Activated naive CD8-positive, alpha-beta T cell treated with anti-CD3 and anti-CD28 coated beads for 36 hours (primary cell): ENCODE measurements at places on chromosomes 11 and 22. TPM values are rescaled to one million over a fixed set of nuclear protein-coding genes. Genes with fewer than 3 reads are reported as not detected.
A peak's percentile ranks its signal among the peaks of the same experiment; 100 is the strongest.

GRCh38 chr11:65314501-65315203 lies at the start of gene CDC42EP2:
Gene CDC42EP2 (plus strand): TSS chr11:65314866. CDS start chr11:65320899, 6,033 bp downstream.
- H3K36me3 ChIP-seq = no peaks in the 10 kb centered on the region
- DNase-seq = peak; percentile 78
- peaks cover 2% of the 10 kb centered on the region for H3K4me1 ChIP-seq
- peak within 1 kb of the TSS; percentile 72 for H3K4me3 ChIP-seq
- no peak within 1 kb of the TSS for H3K27ac ChIP-seq
- peaks cover 13% of the 10 kb centered on the region for H3K27me3 ChIP-seq

DNA sequence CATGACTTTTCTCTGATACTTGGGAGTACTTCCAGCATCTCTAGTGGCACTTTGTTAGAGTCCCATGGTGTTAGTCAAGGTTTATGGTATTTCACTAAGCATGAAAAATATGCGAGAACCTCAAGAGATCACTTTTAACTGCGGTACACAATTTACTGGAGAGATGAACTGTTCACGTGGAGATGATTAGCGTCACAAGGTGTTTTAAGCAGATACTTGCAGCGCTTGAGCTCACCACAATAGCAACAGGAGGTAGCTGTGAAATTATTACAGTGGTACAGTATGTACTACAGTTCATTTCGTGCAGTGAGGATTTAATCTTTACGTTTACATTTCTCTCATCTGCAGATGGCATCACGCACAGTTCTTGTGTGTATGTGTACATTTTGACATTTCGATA lies 4.5 kb downstream of the PARVA start:
- peaks cover 24% of the 10 kb centered on the region for H3K27me3 ChIP-seq
- H3K4me1 ChIP-seq = peaks cover 3% of the 10 kb centered on the region
- H3K27ac ChIP-seq = no peak overlapping the region
- no peak for DNase-seq

DNA sequence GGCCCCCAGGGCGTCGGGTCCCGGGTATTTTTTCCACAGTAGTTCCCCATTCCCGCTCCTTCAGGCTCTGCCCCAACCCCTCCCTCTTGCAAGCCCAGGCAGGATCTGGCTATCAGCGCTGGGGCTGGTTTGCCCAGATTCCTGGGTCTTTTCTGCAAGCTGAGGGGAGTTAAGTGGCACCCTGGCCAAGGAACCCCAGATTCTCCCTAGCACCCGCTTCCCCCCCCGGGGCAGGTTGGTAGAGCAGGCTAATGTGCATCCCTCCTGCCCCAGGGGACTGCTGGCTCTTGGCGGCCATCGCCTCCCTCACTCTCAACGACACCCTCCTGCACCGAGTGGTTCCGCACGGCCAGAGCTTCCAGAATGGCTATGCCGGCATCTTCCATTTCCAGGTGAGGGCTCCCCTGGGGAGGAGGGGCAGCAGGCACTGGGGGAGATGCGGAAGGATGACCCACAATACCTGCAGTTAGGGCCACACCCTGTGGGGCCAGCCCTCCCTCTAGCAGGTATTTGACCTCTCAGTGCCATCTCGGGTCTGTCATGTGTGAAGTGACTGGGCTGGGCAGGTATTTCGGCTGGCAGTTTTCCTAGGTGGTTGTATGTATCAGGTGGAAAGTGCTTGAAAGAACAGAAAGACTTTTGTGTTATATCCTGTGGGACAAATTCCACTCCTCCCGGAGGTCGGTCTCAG lies 1.6 kb downstream of the CAPN1 start:
- peak overlapping the region; percentile 91 for H3K4me3 ChIP-seq
- DNase-seq = no peak
- peaks cover 10% of the 10 kb centered on the region for H3K4me1 ChIP-seq

DNA sequence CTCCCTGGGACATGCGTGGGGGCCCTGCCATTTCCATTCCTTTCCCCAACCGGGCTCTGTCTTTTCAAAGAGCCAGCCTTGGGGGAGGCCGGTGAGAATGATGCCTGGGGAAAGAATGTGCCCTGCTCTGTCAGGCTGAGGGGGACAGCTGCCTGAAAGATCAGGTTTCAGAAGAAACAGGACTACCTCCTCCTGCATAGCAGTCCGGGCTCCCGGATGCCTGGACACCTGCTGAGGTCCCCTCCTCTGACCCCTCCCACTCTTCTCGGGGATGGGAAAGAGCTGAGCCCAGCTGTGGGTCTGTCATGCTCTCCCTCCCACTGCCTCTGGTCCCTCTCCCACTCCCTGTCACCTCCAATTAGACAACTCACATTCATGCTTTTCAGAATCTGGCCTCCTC lies 41.8 kb upstream of the CDON start:
- no peak overlapping the region for H3K27ac ChIP-seq
- H3K4me1 ChIP-seq = no peaks in the 10 kb centered on the region
- no peaks in the 10 kb centered on the region for H3K36me3 ChIP-seq
- H3K27me3 ChIP-seq = no peaks in the 10 kb centered on the region
- DNase-seq = no peak
- no peak overlapping the region for H3K4me3 ChIP-seq

- H3K36me3 ChIP-seq = no peaks in the 10 kb centered on the region
- DNase-seq = no peak
- H3K4me1 ChIP-seq = no peaks in the 10 kb centered on the region
- H3K4me3 ChIP-seq = no peak overlapping the region
- H3K27me3 ChIP-seq = no peaks in the 10 kb centered on the region
These were observed 43.1 kb downstream of the ARL14EP start for GRCh38 chr11:30365793-30366517.

The SLC22A8 gene
- total RNA-seq = not detected

The RIMBP3C gene
- total RNA-seq = 0.06 TPM

DNA sequence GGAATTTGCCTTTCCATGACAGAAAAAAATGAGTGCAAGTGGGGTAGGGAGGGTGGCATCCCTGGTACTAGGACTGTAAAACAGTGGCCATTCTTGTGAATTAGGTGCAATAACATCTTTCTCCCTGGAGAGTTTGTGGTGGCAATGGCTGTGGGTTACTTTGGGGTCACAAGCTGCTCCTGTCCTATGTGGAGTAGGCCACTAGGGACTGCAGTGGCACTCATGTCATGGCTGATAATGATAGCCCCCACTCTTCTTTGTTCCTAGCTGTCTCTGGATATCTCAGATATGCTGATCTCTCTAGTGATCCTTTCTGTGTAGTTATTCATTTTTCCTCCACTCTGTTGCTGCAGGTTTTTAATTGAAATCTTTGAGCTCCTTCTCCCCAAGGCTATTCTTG lies 270.5 kb upstream of the CHORDC1 start:
- no peaks in the 10 kb centered on the region for H3K27me3 ChIP-seq
- H3K4me1 ChIP-seq = no peaks in the 10 kb centered on the region
- H3K27ac ChIP-seq = no peak overlapping the region
- no peak for DNase-seq
- H3K4me3 ChIP-seq = no peak overlapping the region
- H3K36me3 ChIP-seq = no peaks in the 10 kb centered on the region

GRCh38 chr11:69711822-69712801 lies 8.3 kb upstream of the FGF19 start:
- peak overlapping the region; percentile 29 for H3K27ac ChIP-seq
- no peak for DNase-seq
- peaks cover 10% of the 10 kb centered on the region for H3K4me1 ChIP-seq
- H3K27me3 ChIP-seq = peaks cover 14% of the 10 kb centered on the region

The FAM118A gene
- 26.4 TPM for total RNA-seq

GRCh38 chr22:30825711-30826505 lies 131.2 kb downstream of the OSBP2 start:
- H3K27me3 ChIP-seq = peaks cover 28% of the 10 kb centered on the region
- H3K4me1 ChIP-seq = peaks cover 11% of the 10 kb centered on the region
- no peak for DNase-seq
- no peaks in the 10 kb centered on the region for H3K36me3 ChIP-seq

DNA sequence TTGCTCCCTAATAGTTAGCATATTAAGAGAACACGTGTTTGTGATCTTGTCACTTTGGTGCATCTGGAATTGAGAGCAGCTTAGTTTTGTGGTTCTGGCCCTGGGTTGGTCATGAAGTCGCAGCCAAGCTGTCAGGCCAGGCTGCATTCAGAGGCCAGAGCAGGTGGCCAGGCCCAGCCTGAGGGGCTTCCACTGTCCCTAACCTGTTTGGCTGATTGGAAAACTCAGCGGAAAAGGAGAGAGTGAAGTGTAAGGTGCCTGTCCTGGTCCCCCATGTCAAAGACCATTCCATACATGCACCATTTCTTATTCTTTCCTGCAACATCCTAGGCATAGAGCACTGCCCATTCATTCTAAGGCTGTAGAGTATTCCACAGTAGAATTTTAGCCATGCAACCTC lies 111.5 kb upstream of the IGLL5 start:
- H3K4me1 ChIP-seq = peaks cover 1% of the 10 kb centered on the region
- H3K36me3 ChIP-seq = no peaks in the 10 kb centered on the region
- H3K27me3 ChIP-seq = no peaks in the 10 kb centered on the region
- no peak for DNase-seq
- H3K4me3 ChIP-seq = no peak overlapping the region

- H3K27me3 ChIP-seq = peaks cover 5% of the 10 kb centered on the region
- no peak for DNase-seq
- peak overlapping the region; percentile 99 for H3K4me3 ChIP-seq
- peaks cover 14% of the 10 kb centered on the region for H3K36me3 ChIP-seq
These were observed 1.5 kb downstream of the KIF18A start for GRCh38 chr11:28106353-28107043.

GRCh38 chr11:33866936-33867335 lies 24.9 kb downstream of the LMO2 start:
- H3K27me3 ChIP-seq = peaks cover 82% of the 10 kb centered on the region
- peaks cover 12% of the 10 kb centered on the region for H3K4me1 ChIP-seq
- no peaks in the 10 kb centered on the region for H3K36me3 ChIP-seq
- no peak overlapping the region for H3K4me3 ChIP-seq

The ACR gene
- total RNA-seq = not detected

DNA sequence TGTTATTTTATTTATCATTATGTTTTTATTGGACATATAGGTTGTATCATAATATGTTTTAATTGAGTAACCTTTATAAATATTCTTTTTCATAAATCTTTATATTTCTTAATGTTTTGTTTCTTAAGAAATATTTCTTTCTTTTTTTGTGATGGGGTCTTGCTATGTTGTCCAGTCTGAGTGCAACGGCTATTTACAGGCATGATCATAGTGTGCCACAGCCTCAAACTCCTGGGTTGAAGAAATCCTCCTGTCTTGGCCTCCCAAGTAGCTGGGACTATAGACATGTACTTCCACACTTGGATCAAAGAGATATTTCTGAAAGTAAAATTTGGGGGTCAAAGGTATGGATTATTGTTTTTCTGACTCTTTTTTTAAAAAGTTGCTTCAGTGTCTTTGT lies 53.1 kb downstream of the EHF start:
- no peak overlapping the region for H3K27ac ChIP-seq
- H3K4me3 ChIP-seq = no peak overlapping the region
- H3K27me3 ChIP-seq = peaks cover 24% of the 10 kb centered on the region

DNA sequence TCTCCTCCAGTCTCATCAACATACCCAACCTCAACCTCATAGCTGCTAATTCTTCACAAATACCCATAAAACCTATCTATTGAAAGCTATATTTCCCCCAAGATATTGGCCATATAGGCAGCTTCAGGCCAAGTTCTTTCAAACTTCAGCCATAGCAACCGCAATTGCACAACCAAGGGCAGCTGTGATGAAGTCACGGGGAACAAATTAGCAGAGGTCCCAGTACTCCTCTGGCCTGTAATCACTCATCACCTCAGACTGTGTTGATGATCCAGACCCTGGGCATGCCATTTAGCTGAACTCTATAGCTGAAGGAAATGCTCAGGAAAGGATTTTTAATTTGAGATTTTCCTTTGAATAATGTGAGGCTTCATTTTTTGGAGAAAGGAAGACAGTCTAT lies 84.1 kb downstream of the SLC1A2 start:
- H3K27me3 ChIP-seq = no peaks in the 10 kb centered on the region
- H3K4me3 ChIP-seq = no peak overlapping the region
- no peak for DNase-seq
- H3K27ac ChIP-seq = no peak overlapping the region
- peaks cover 1% of the 10 kb centered on the region for H3K36me3 ChIP-seq
